ENCODE measurements at places on chromosomes 13 and 19.
A peak's percentile ranks its signal among the peaks of the same experiment; 100 is the strongest.

DNA sequence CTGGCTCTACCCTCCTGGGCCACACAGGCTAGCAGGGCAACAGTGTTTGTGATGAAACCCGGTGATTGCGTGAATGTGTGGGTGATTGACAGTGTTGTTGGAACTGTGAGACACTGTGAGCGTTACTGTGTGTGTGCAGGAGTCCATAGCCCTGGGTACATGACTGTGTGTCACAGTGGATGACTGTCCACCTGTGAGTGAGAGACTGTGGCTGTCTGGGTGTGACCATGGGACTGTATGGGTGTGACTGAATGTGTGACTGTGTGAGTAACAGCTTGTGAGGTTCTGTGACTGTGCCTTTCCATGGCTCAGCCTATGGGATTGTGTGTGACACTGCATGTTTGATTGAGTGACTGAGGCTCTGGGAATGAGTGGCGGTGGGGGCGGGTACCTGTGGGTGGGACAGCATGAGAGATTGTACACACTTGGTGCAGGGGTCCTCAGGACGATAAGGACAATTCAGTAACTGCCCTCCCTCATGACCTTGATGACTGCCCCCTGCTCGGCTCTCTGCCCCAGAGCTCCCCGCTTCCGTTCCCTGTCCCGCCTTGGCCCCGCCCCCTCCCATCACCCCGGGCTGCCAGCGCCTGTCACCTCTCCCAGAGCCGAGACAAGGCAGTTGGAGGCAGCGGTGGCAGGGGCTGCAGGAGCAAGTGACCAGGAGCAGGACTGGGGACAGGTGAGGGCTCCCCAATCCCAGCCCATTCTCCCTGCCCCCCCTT, at the start of gene GIPR:
TSS of gene GIPR (plus strand) at position 602 of the 722 bp plus-strand sequence. CDS start 1,300 bp downstream, outside the sequence.
- DNase-seq = peak; percentile 84

- DNase-seq = no peak
Observed at GRCh38 chr19:16892868-16893685, 4.3 kb downstream of the F2RL3 start.

- DNase-seq = no peak
Observed at GRCh38 chr13:41054212-41054877, 7.0 kb upstream of the WBP4 start.

- no peak for DNase-seq
Observed at GRCh38 chr13:81639984-81640582, 1299.2 kb upstream of the SPRY2 start.

DNA sequence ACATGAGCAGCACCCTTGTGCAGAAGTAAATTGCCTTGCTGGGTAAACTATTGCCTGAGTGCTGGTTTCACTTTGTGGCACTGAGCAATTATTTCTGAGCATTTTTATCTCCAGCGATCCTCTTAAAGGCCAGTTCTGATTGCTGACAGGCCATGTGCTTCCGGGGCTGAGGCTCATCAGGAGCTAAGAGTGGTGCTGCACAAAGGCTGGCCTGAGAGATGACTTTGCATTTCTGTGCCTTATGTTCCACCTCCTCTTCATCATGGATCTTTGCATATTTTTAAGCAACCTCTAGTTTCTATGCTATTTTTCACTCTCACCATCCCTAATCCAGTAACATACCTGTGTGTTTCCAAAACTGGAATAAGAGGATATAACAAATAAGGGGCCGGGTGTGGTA, 17.6 kb upstream of the COG6 start:
- no peak for DNase-seq

- no peak for DNase-seq
Observed at GRCh38 chr13:33340631-33341030, 55.1 kb upstream of the STARD13 start.

GRCh38 chr13:40776232-40776631, 5.2 kb upstream of the MRPS31 start:
- DNase-seq = peak; percentile 65

DNA sequence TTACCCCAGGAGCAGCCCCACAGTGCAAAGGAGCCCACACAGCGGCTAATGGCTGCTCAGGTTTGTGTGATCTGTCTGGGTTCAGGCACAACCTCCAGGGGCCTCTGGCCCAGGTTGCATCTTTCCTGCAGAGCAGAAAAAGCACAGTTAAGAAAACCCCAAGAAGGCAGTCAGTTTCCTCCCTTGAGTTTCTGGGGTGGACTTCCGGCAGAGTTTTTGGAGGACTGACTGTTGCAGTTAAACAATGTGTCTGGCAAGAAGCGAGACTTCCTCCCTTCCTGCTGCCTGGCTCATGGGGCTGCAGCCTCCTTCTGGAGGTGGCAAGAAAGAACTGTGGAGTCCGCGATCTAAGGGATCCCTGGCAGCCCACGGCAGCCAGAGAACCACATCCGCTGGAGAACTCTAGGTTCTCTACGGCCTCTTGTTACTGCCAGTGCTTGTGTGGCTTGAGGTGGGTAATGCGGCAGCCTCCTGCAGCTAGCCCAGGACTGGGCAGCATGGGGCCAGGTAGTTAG, 114.4 kb downstream of the ZDHHC20 start:
- peak; percentile 69 for DNase-seq

- DNase-seq = no peak
Observed at GRCh38 chr13:69935043-69935442, 172.6 kb upstream of the ATXN8OS start.

DNA sequence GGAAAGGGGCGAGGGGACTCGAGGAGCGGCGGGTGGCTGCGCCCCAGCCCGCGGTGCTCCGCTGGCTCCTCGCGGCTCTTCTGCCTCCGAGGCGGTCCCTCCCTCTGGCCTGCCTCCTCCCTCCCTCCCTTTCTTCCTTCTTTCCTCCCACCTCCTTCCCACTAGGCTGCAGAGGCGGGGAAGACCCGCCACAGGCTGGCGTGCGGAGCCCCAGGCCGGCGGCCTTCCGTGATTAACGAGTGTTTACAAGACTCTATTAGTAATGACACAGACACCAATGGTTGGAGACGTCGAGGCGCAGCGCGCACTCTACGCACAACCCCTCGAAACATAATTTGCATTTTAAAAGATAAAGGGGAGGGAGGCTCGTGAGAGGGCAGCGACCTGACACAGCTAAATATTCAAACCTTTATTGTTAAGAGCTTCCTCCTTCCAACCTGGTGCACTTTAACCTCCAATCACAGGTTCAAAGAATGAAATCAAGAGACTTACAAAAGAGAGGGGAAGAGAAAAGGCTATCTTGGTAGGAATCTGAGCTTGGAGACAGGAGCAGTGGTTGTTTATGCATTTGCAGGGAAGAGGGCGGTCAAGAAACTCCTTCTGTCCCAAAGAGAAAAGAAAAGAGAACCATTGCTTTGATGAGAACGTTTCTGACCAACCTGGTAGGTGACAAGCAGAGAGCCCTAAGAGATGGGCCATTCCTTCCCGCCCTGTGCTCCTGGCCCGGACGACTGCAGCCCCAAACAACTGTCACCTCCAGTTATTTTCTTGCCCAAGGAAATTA, at the start of gene CDX2:
TSS of gene CDX2 (minus strand) at position 234 of the 784 bp plus-strand sequence. CDS start 309 bp downstream, outside the sequence.
- DNase-seq = no peak

- DNase-seq = no peak
Observed at GRCh38 chr13:54687173-54687572, 1658.6 kb downstream of the OLFM4 start.

DNA sequence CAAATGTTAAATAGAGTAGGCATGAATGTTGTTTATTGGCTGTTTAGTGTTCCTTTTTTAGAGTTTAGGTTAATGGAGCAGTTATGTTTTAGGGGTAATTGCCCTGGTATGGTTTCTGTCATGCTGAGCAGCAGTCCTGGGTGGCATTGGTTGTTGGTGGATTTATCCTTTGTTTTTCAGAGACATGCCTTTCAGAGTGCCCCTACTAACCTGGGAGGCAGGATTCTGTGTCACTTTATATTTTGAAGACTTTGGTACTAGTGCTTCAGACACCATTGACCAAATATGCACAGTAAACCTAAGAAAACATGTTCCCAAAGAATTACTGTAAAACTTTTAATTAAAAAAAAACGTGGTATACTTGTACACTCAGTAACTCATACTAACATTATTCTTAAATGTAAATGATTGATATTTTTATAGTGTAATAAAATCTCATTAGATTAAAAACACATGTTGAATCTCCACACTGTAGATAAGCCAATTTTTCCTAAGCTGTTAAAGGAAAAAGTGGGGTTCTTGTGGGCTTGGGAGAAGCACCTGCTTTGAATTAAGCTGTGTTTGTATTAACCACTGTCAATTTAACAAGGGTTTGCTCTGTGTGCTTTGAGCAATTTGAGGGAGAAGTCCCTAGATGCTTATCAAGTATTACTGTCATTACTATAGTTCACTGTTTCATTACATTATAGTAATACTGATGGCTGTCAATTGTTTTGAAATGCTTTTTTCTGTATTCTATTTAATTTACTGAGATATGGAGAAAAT, 133.2 kb downstream of the LMO7 start:
- DNase-seq = no peak

DNA sequence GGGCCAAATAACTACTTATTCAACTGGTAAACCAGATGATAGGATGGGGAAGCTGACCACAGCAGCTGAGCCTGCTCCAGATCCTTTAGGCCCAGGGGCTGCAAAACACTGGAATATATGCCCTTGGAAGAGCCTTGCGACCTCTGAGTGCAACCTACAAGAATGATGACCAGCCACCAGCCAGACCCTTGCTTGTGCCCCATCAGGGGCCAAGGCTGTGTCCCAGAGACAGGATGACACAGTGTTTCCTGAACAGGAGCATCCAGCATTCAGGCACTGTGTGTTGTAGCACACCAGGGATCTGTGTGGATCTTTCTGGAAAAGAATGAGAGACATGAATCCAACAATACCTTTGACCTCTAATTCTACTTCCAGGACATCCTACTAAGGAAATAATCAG, 14.5 kb downstream of the GJA3 start:
- DNase-seq = no peak

- no peak for DNase-seq
Observed at GRCh38 chr13:40063278-40063698, 407.8 kb downstream of the COG6 start.

- peak; percentile 80 for DNase-seq
Observed at GRCh38 chr19:19606021-19606420, 12.5 kb downstream of the PBX4 start.

- DNase-seq = no peak
Observed at GRCh38 chr19:19022380-19022961, 10.8 kb downstream of the SUGP2 start.

GRCh38 chr19:4089400-4089908, 22.8 kb upstream of the ZBTB7A start:
- DNase-seq = peak; percentile 82

- no peak for DNase-seq
Observed at GRCh38 chr13:107518780-107519179, 696.6 kb downstream of the LIG4 start.

DNA sequence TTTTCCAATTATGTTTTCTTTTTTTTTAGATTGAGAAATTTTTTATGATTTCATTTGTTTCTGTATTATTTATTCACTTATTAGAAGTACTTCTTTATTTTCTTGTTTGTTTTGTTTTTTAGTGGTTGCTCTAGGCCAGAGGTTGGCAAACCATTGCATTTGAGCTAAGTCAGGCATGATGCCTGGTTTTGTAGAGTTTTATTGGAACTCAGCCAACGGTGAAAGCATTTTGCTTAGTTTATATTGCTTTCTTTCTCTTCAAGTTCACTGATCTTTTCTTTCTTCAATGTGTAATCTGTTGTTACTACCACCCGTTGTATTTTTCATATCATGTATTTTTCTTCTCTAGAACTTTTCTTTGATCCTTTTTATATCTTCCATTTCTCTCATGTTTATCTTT, 19.7 kb downstream of the ZNF567 start:
- DNase-seq = no peak

- DNase-seq = peak; percentile 54
Observed at GRCh38 chr19:33434886-33435705, 61.6 kb downstream of the CEBPG start.

DNA sequence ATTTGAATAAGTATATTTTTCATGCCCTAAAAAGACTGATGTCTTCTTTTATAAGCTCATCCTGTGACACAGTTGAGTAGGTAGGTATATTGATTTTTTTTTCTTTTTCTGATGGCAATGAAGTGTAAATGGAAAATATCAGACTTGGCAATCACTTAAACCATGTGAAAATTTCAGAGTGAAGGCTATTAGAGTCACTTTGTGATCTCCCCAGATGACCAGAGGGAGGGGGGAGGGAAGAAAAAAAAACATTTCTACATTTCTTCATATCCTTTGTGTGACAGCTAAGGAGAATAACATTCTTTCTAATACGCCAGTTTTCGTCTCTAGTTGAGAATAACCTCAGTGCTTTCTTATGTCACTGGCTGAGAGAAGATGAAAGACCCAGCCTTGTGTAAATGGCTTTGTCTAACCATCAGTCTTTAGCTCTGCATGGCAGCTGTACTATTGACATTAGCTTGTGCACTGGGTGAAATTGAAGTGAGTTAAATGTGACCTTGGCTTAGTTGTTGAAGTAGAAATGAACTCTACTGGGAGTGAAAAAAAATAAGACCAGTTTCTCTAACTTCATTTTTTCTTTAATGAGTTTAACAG, 332.1 kb upstream of the DACH1 start:
- DNase-seq = no peak

- DNase-seq = no peak
Observed at GRCh38 chr13:25847145-25847544, 204.7 kb downstream of the SHISA2 start.

- DNase-seq = no peak
Observed at GRCh38 chr19:4401769-4402170, 670 bp upstream of the CHAF1A start.

DNA sequence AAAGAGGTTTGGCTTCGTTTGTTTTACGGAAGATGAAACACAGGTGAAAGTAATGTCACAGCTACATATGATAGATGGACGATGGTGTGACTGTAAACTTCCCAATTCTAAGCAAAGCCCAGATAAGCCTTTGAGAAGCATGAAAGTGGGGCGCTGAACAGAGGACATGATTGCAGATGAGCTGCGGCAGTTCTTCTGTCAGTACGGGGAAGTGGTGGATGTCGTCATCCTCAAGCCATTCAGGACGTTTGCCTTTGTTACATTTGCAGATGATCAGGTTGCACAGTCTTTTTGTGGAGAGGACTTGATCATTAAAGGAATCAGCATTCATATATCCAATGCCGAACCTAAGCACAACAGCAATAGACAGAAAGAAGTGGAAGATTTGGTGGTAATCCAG, 111.5 kb upstream of the DIAPH3 start:
- no peak for DNase-seq

- no peak for DNase-seq
Observed at GRCh38 chr13:33213797-33214196, 71.8 kb downstream of the STARD13 start.

DNA sequence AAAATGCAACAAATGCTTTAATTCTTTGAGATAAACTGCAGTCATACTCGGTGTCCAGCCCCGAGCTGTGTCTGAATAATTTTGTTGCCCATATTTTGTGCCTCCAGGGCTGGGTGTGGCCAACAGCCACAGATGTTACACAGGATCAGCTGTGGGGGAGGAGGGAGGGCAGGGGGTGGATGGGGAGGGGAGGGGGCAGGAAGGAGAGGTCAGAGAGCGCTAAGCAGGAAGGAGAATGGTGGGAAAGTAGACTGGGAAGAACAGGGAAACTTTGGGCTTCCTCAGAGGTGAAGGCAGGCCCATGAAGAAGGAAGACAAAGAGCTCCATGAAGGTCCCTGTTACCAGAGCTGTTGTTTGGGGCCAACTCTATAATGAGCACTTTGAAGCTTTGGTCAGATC, 295.8 kb downstream of the COG6 start:
- DNase-seq = no peak

GRCh38 chr13:20501120-20501519, 24.5 kb downstream of the CRYL1 start:
- DNase-seq = no peak
